ENCODE measurements at places on chromosomes 4 and X.

GRCh38 chr4:147975933-147976928 lies 244.3 kb downstream of the ARHGAP10 start:
- no peak for DNase-seq

DNA sequence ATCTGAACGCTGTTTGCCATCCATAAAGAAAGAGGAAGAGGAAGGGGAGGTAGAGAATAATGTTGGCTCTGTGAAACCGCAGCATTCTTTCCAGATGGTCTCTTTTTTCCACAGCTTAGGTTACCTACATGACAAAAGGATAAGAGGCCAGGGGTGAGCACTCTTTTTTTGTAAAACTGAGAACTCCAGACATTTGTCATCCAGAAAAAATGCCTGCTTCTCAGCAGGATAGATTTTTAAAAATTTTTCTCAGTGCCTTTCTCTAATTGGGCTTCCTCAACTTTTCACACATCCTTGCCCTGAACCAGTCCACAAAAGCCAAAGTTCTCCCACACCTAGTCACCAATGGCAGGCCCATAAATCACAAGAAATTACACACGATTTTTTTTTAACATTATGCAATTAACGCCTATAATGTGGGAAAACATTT lies 158.1 kb upstream of the TENM3 start:
- DNase-seq = no peak

- DNase-seq = peak; percentile 34
Measured at GRCh38 chrX:126770179-126770578, 49.4 kb upstream of the PRR32 start.

DNA sequence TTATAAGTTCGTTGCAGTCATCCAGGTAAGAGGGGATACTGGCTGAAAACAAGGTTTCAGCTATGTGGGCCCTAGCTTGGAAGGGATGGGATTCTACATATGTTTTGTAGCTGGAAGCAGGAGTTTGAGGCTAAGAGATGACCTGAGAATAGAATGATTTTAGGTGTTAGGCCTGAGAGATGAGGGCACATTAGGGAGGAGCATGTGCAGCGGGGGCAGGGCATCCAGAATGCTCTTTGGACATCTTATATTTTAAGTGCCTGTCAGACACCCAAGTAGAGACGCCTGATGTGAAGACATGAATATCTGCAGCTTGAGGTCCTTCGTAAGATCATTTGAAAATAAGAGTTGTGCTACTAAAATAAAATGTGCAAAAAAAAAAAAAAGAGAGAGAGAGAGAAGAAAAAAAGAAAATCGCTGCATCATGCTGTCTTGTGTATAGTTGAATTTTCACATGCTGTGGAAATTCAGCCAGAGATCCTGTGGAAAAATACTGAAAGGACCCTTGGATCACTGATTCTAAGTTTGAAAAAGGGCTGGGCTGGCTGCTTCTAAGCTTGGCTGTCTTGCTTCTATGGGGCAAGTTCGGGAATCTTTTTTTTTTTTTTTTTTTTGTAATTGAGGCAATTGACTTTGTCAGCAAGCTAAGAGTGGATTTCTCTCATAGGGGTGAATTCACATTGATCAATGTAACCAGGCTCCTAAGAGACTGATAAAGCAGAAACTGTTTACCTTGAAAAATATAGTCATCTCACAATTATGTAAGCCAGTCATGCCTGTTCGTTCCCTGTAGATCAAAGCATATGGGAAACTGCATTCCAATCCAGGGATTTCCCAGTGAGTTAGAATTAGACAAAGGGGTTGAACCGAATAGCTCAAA lies 341.0 kb upstream of the GATB start:
- DNase-seq = no peak

GRCh38 chr4:15920723-15921591 lies 17.6 kb downstream of the FGFBP1 start:
- DNase-seq = no peak

GRCh38 chr4:153919667-153920066 lies 130.8 kb upstream of the SFRP2 start:
- DNase-seq = no peak

DNA sequence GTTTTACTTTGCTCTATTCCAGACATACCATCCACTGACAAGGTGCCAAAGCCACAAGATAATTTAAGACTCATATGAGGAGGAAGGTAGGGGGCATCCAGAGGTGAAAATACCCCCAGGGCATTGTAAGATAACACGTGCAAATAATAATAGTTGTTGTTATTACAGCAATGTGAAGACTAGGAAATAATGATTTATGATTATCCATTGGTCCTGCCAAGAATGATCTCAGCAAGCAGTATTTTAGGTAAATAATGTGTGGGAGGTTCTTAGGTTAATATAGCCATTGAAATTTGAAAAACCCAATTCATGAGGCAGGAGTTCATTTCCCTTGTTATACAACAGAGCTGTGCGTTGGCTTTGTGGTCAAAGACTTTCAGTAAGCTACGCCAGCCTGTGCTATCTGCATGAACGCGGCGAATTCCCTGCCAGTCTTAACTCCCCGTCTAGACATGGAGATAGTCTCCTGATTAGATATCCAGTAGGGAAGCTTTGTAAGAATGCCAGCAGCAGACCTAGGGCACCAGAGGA lies 47.2 kb upstream of the MXRA5 start:
- no peak for DNase-seq

GRCh38 chr4:147078875-147079658 lies 133.4 kb upstream of the TTC29 start:
- DNase-seq = no peak

DNA sequence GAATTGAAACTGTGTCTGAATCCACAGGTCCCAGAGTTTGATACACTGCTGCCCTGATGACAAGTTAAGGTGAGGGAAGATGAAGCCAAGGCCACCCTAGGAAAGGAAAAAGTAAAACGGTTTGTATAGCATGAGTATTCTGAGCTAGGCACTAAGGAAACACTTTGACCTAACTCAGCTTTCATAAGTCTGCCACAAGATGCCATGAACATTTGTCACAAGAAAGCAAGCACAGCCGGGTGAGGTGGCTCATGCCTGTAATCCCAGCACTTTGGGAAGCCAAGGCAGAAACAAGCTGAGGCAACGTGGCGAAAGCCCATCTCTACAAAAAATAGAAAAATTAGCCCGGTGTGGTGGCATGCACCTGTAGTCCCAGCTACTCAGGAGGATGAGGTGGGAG lies 34.2 kb downstream of the ELOVL6 start:
- no peak for DNase-seq

DNA sequence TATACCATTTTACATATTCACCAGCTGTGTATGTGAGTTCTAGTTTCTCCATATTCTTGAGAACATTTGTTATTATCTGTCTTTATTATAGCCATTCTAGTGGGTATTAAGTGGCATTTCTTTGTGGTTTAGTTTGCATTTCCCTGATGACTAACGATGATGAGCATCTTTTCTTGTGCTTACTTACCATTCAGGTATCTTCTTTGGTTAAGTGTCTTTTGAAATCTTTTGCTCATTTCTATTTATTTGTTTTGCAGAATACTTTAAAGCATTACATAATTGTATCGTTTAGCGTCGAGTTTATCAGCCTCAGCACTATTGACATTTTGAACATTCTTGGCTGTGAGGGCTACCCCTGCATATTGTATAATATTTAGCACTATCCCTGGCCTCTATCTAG lies 85.4 kb downstream of the FRMPD4 start:
- no peak for DNase-seq

DNA sequence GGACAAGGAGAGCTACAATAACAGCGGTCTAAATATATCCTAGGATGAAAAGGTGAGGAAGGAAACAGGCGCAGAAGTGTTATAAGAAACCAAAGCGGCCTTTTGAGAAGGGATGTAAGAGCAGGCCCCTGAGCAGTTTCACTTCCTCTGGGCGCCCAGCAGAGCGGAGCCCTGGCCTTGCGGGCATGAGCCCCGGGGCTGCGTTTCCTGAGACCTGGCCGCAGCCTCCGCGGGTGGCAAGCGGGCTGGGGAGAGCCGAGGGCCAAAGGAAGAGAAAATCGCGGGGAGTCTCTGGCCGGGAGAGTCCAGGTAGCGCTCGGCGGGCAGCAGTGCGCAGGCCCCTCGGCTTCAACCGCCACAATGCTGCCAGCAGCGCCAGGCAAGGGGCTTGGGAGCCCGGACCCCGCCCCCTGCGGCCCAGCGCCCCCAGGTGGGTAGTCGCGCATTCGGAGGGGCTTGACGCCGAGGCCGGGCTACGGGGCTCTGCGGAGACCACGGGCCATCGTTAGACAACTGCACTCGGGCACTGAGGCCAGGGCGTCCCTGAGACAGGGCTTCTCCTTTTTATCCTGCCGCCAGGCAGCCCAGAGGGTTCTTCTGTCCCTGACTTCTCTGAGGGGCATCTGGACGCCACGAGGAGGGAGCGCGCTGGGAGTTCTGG lies at the start of gene BANK1:
Gene BANK1, plus strand, starts transcription at position 210 of the 661 bp plus-strand sequence. Its CDS starts 151 bp downstream, at position 361.
- DNase-seq = no peak

- DNase-seq = no peak
Measured at GRCh38 chrX:30612250-30612655, 34.7 kb upstream of the TASL start.

GRCh38 chr4:182023469-182023868 lies 219.7 kb upstream of the TENM3 start:
- peak; percentile 41 for DNase-seq

DNA sequence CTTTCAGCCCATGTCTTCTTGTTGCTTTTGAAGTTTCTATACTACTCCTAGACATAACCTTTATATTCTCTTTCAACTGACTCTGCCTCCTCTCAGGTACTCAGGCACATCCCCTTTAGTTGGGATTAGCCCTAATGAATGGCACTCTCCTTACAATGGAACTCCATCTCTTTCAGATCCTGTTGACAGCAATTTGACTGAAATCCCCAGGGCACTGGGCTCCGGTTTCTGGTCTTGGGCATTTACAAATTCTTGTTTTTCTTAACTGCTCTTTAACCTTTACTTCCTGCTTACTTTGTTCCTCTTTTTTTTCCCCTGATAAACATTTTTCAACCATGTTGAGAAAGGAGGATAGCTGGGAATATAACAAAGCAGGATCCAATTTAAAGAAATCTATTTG lies 68.9 kb downstream of the ENOX2 start:
- DNase-seq = no peak

DNA sequence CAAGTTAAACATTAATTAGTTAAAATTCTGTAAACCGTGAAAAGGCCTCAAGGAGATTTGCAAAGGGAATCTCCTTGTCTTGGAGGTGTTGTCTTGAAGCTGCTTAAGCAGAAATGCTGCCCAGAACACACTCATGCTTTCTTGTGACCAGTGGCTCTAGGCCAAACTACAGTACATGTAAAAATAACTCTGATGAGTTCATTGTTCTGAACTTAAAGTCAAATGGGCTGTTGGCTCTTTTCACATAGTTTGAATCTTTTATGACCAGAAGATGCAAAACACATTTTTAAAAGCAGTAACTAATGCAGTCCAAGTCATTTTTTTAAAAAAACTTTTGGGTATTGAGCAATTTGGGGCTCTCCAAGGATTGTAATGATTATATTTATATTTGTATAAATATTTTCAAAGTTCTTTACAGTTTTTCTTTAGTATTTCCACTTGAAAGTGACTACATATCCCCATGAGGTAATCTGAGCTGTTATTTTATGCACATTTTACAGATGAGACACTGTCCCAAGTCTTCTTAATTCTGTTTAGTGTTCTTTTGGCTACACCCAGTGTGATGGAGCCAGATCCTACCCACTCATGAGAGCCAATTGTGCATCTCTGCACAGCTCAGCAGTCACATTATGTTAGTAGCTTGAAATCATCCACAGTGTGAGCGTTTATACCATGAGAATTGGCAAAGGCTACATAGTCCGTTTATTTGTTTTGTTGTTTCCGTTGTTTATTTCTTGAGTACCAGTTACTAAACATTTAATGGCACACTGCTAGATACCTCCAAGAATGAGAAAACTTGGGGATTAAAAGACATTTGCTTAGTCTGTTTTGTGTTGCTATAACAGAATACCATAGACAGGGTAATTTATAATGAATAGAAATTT lies 112.8 kb upstream of the ATXN3L start:
- peak; percentile 4 for DNase-seq

DNA sequence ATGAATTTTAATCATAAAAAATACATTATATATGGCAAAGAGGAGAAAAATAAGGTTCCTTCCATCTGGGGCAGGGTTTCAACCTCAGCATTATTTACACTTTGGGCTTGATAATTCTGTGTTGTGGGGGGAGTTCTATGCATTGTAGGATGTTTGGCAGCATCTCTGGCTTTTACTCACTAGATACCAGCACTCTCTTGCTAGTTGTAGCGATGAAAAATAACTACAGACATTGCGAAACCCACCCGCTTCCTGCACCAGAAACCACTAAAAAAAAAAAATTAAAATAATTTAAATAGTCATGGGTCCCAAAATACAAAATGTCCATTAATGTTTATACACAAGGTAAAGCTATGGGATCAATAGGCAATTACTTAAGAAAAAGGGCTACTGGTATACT lies 52.7 kb downstream of the PPP3CA start:
- no peak for DNase-seq

GRCh38 chr4:41692717-41693345 lies 55.7 kb downstream of the PHOX2B start:
- peak; percentile 53 for DNase-seq

DNA sequence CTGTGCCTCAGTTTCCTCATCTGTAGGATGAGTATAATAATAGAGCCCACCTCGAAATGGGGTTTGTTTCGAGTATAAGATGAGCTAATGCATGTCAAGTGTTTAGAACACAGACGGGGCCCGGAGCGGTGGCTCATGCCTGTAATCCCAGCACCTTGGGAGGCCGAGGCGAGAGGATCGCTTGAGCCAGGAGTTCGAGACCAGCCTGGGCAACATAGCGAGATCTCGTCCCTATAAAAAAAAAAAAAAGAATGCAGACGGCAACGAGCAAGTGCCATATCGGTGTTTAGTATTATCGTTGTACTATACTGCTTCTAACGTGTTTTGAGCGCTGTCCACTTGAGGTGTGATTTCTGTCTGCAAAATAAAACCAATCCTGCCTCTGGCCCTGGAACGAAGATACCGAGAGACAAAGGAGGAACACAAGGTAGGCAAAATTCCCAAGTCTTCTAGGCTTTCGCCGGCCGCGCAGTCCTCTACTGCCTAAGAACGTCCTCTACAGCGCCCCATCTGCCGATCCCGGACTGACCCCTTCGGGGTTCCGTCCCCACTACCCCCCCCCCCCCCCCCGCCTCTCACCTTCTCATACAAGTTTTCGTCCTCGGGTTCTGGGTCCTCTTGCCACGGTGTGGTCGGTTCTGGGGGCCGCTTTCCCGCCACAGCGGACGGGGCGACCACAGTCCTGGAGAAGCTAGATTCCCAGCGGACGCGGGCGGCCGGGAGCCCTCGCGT lies 442 bp downstream of the NDUFB11 start:
- DNase-seq = peak; percentile 54

GRCh38 chr4:173288698-173289352 lies 45.3 kb downstream of the HMGB2 start:
- DNase-seq = no peak

DNA sequence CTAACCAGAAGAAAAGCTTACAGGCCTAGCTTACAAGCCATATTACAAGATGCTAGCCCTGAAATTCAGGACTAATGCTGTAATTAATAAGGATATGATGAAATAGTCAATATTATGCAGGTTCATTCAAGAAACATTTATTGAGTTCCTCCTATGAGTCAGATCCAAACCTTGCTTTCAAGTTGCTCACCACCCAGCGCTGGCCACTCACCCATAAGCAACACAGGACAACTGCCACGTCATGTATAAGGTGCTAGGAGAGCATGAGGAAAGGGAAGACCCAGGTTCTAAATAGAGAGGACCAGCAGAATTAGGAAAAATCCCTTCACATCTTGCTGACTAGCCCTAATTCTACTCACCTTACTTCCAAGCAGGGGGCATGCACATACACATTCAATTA lies 23.3 kb downstream of the MAML3 start:
- DNase-seq = no peak

- no peak for DNase-seq
Measured at GRCh38 chrX:152813206-152813605, 17.4 kb downstream of the CETN2 start.

Data from T47D (cell line).